ENCODE measurements at places on chromosomes 5 and 9. TPM values are rescaled to one million over a fixed set of nuclear protein-coding genes. Genes with fewer than 3 reads are reported as not detected.

The SLC34A1 gene
- not detected for total RNA-seq

The GADD45G gene
- total RNA-seq = 0.42 TPM

The DPH7 gene
- 29.3 TPM for total RNA-seq

The POC5 gene
- 12.5 TPM for total RNA-seq

The MLLT3 gene
- 14.9 TPM for total RNA-seq

The ARHGEF37 gene
- total RNA-seq = 1.3 TPM

The CD14 gene
- 3.0 TPM for total RNA-seq

The TCF7 gene
- 11.3 TPM for total RNA-seq

The APBA1 gene
- 0.13 TPM for total RNA-seq

The PAPPA gene
- 26.2 TPM for total RNA-seq

The PCBD2 gene
- 10.7 TPM for total RNA-seq

The GABRB2 gene
- total RNA-seq = not detected

The RNF208 gene
- 1.4 TPM for total RNA-seq

The LTC4S gene
- total RNA-seq = 0.32 TPM

The CDO1 gene
- total RNA-seq = not detected
